ENCODE measurements at places on chromosomes 2 and 18.

- DNase-seq, result no peak
Observed at GRCh38 chr2:48910961-48911360, 155.4 kb upstream of the LHCGR start.

GRCh38 chr2:85012431-85012830 is 41.5 kb downstream of the KCMF1 start:
- no peak for DNase-seq

- DNase-seq, result no peak
Observed at GRCh38 chr2:168119515-168120141, 127.8 kb downstream of the STK39 start.

- no peak for DNase-seq
Observed at GRCh38 chr2:166285215-166285614, 90.5 kb downstream of the SCN9A start.

GRCh38 chr2:219542931-219543595 is 546 bp downstream of the CHPF start:
- DNase-seq, result no peak

DNA sequence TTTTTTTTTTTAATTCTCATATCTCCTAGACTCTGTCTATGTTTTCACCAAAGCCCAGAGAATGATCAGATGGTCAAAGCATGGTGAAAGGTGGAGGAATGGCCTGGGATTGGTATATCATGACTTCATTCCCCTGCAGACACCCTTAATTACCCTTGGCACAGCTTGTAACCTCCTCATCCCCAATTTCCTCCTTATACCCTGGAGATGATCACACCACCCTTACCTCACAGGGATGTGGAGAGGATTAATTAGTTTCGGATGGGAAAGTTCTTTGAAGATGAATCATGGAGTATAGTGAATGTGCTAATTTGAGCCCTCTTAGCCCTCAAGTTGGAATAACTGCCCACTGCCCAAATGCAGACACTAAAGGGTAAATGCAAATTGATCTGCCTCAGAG is 138.0 kb upstream of the LYPD6 start:
- no peak for DNase-seq

DNA sequence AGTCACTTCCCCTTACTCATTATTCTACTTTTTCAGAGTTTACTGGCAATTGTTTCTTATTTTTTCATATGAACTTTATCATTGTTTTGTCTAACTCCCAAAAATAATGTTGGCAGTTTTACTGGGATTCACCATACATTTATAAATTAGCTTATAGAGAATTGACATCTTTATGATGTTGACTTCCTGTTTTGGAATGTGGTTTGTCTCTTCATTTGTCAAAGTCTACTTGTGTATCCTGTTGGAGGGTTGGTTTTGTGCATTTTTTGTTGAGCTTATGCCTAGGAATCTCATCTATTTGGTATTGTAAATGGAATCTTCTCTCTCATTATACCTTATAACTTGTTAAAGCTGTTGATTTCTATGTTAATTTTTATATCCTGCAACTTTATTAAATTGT is 16.4 kb downstream of the EPC2 start:
- no peak for DNase-seq

DNA sequence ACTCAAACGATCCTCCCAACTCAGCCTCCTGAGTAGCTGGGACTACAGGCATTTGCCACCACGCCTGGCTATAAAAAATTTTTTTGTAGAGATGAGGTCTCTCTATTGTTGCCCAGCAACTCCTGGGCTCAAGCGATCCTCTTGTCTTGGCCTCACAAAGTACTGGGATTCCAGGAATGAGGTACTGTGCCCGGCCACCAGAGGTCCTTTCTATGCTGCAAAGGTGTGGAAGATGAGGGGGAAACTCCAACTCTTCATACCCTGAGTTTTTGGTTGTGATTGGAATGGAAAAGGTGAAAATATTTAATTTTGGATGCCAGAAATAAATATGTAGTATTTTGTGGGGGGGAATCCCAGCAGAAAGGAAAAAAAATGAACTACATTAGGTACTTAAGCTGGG is 36.0 kb downstream of the MRPL33 start:
- no peak for DNase-seq

GRCh38 chr2:240326886-240327285 is 108.6 kb upstream of the GPC1 start:
- DNase-seq, result no peak

GRCh38 chr18:34771958-34772357 is 61.9 kb downstream of the DTNA start:
- DNase-seq, result no peak

DNA sequence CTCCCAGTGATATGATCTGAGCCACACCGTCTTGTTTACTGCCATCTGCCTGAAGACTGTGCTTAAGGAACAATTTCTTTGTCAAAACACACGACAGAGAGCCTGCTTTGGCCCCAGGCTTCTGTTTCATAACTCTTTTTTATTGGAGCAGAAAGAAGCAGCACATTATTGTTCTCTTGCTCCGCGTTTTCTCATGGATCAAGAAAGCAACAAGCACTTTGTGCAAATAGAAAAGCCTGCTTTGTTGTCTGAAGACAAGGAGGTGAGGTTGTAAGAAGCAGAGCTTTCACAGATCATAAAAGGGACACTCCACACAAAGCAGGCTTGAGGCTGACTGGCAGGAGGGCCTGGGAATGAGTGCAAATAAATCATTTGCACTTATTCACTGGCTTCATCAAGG is 118.3 kb upstream of the FAM136A start:
- DNase-seq, result no peak

DNA sequence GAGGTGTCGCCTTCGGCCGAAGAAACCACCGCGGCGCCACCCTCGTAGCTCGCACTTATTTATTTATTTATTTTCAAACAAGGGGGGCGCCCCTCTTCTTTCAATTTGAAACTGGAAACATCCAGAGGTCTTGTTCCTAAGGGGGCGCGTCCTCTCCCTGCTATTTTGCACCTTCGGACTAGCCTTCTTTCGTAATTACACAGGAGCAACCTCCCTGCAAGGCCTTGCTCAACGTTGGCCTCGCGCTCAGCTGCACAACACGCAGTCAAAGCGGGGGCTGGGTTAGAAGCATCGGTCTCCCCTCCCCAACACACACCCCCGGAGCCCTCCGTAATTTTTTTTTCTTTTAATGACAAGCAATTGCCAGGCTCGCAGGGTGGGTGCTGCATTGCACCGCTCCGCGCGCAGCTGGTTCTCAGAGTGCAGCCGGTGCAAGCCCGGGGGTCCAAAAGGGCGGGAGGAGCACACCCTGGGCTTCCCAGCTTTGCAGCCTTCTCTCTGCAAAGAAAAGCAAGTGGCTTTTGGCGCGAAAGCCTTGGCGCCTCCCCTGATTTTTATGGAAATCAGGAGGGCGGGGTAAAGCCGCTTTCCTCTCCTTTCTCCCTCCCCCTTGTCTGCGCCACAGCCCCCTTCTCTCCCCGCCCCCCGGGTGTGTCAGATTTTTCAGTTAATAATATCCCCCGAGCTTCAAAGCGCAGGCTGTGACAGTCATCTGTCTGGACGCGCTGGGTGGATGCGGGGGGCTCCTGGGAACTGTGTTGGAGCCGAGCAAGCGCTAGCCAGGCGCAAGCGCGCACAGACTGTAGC is at the start of gene MYCN:
Gene MYCN, plus strand, starts transcription at position 697 of the 807 bp plus-strand sequence. CDS start 1,515 bp downstream, outside the sequence.
- DNase-seq, result no peak

DNA sequence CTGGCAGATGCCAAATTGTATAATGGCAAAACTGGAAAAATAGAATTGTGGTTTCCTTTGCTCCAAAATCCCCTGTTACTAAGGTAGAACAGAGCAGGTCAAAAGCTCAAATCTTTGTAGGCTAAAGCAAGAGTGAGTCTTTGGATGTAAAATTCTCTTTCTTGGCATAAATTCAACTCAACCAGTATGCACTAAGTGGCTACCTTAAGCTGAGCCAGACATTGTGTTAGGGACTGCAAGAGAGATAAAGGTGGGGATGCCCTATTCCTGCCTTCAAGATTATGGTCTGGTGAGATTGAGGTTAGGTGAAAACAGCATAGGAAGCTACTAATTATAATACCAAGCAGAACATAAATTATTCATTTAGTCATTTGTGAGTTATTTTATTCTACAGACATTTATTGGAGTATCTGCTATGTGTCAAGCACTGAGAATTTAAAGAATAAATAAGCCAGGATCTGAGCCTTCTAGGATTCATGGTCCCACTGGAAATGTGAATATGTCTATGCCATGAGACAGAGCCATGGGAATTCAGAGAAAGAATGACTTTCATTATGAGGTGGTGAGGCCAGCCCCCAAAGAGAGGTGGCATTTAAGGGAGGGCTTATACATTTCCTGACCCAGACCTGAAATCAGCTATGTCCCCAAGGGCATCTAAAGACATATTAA is 198.0 kb upstream of the NCKAP5 start:
- no peak for DNase-seq

- DNase-seq, result no peak
Observed at GRCh38 chr2:109128616-109129355, at the start of gene SH3RF3. Gene SH3RF3 (plus strand): TSS chr2:109129205.

DNA sequence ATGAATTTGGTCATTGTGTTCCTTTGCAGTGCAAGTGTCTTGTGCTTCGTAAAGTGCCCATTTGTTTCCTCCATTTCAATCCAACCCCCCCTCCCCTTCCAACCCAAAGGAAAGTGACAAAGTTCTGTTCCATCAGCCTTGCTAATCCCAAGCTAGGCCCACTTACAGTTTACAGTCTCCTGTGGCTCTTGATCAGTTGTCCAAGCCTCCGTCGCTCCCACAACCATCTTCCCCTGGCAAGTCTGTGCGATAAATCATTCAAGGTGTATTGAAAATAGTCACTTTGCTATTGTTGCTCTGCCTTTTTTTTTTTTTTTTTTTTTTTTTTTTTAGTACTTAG is 6.5 kb downstream of the POU3F3 start:
- DNase-seq, result no peak

DNA sequence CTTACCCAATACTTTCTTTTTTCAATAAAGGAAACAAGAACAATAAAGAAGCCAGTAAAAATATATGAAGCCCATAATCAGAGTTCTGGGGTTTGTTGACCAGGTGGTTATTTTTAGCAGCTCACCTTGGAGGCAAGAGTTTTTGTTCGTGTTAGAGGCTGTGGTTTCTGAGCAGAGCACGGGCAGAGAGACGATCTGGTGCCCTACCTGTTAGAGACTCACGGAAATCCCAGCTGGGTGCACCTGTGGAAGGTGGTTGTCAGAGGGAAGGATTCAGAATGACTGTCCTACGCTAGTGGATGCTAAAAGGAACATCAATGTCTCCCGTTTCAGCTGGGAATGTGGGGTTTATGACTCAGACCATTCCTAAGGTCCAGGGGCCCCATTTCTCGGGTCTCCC is 87.6 kb downstream of the NRP2 start:
- no peak for DNase-seq

Data from central memory CD8-positive, alpha-beta T cell (primary cell).